Right cardiac atrium (tissue), 5 donors: ENCODE measurements at places on chromosomes 6 and 20.

- no peak for DNase-seq
These were observed 4.1 kb downstream of the HLA-C start for GRCh38 chr6:31267651-31268368.

DNA sequence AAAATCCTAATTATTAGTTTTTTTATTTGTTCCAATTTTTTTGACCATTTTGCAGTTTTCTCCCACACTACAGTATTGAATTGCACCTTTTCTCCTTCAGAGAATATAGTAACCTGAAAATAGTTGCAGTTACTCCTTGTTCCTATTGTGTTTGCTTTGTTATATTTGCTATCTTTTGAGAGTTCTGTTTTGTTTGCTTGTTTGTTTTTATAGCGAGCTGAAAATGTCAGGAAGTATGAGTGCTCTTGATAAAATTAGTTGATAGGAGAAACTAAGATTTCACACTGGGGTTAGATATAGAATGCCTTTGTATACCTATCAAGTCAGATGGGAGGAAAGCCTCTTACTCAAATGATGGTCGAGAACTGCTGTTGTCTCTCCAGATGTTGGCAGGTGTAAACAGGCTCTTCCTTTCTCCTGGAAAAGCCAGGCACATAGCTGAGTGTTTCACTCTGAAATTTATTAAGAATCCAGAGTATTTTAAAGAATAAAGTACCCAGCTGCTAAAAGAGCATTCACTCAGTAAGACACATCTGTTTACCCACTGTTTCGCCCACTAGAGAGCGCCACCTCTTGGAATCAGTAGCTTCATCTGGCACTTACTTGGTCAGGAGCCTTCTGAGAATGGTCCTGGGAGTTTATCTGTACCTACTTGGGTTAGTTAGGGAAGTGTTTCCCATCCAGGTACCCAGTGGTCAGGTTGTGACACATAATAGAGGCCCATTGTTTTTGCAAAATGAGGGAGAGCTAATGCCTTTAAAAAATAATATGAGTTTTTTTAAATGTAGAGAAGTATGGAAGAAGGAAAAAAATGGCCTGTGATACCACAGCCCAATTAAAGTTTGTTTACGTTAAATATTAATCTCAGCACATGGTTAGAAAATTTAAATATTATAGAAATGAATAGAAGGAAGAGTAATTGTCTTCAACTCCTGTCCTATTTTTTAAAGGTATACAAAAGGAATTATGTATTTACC is 11.2 kb downstream of the NT5DC1 start:
- peak; percentile 59 for DNase-seq

DNA sequence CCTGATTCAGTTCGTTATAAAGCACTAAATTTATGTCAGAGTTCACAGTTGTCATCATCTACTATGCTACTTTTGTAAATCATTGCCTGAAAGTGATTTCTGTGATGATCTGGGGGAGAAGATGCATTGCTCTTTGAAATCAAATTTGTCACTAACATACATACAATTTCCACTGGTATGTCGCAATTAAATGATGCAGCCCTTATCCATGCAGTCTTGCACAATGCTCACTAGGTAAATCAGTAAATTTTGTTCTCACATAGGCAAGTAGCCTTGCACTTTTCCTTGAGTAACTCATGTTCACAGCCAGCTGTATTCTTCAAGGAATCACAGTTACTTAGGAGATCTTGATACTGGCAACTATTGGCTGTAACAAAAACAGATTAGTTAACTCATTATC is 20.8 kb downstream of the CRISP2 start:
- DNase-seq, result no peak

GRCh38 chr20:48635791-48636267 is 192.0 kb downstream of the PREX1 start:
- peak; percentile 76 for DNase-seq

- no peak for DNase-seq
These were observed 83.9 kb upstream of the DUSP22 start for GRCh38 chr6:208364-208763.

DNA sequence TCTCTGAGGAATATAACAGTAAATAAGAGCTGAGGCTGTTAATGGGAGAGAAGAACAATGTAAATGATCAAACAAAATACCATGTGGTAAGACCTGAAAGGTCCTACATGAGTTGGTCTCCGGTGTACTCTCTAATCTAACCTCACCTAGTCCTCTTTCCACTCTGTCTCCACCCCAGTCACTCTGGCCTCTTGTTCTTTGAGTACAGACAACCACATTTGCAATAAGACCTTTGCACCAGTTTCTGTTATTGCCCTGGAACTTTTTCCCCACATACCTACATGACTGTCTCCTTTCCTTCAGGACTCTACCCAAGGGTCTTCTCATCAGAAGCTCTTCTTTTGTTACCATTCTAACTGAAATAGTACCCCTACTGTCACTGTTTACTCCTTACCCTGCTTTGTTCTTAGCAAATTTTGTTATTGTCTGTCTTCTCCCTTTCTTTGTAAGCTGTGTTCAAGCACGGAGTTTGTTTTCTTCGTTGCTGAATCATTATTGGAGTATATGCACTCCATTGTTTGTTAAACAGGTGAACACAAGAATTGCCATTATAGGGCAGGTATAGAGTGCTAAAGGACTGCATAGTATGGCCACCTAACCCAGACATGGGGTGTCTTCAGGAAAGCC is 37.3 kb downstream of the MAPK14 start:
- no peak for DNase-seq

DNA sequence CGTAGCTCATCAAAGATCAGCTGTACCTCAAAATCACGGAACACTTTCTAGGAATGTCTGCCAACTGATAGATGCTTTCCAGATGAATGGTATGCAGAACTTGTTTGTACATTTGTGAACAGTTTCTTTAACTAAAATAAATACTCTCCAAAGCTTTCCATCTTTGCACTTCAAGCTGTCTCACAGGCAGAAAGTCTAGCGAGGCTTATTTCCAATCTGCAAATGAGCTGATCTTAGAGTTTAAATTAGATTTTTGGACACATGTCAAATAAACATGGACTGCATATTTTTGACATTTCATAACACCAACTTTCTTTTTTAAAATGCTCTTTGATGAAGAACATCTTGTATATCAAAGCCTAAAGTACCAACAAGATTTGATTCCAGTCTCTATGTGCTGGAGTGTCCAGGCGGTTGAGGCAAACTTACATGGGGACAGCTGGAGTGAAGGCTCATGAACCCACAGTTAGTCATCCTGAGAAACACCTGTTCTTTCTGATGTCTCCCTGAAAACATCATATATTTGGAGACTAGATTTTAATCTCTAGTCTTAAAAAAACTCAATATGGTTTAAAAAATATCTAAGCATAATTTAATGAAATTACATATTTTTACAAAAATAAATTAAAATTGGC is 268.6 kb upstream of the AGPAT4 start:
- no peak for DNase-seq

- peak; percentile 69 for DNase-seq
These were observed at the start of gene OPRM1 for GRCh38 chr6:154039231-154039842. TSS of gene OPRM1 (plus strand) at chr6:154039240. CDS start at chr6:154039545, 305 bp downstream.

GRCh38 chr6:40695750-40696415 is 108.7 kb upstream of the LRFN2 start:
- DNase-seq, result no peak

DNA sequence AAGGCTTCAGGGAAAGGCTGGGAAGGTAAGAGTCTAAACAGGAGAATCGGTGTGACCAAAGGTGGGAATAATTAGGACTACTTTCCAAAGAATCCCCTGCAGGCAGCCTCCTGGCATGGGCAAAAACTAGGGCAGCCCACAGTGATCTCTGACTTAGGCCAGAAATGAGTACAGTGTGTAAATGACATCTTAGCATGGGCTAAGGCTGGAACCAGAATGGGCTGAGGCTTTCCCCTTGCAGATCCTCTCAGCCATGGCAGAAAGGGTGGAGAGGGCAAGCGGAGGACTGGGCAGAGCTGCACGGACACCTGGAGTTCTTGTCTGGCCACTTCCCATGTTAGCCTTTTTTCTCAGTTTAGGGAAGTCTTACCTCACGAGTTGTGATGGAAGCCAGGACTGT is 69.9 kb upstream of the FOXQ1 start:
- DNase-seq, result no peak

- DNase-seq, result no peak
These were observed 86.4 kb upstream of the CLDN20 start for GRCh38 chr6:155177363-155177961.

GRCh38 chr6:411402-412145 is 20.0 kb downstream of the IRF4 start:
- DNase-seq, result peak; percentile 62

GRCh38 chr6:12068899-12069557 is 56.9 kb downstream of the HIVEP1 start:
- no peak for DNase-seq

- DNase-seq, result peak; percentile 81
These were observed 36.1 kb downstream of the NCR2 start for GRCh38 chr6:41371461-41371991.

- DNase-seq, result no peak
These were observed 34.7 kb upstream of the FKBP1A start for GRCh38 chr20:1427457-1428054.

- no peak for DNase-seq
These were observed 1.2 kb downstream of the TMEM239 start for GRCh38 chr20:2817341-2817726.

GRCh38 chr20:38447931-38448675 is 13.0 kb upstream of the SNHG17 start:
- DNase-seq, result no peak
